AG10803 (cell line): ENCODE measurements at places on chromosomes 12 and 14.
A peak's percentile ranks its signal among the peaks of the same experiment; 100 is the strongest.

GRCh38 chr14:104768437-104769323 is 15.7 kb downstream of the SIVA1 start:
- DNase-seq = peak; percentile 67

DNA sequence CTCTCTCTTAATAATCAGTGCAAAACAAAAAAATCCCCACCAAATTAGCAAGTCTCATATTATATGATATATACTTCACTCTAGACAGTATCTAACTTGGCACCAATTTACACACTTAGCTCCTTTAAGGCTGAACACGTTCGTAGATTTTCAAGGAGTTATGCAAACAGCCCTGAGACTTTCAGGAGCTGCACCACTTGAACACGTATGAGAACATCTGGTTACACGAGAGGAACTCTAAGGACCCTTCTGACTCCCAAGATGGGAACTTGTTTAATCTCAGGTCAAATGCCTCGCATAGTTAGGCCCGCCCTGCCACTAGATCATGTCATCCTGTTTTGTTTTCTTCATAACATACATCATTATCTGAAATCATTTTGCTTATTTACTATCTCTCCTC is 10.0 kb downstream of the SPRING1 start:
- DNase-seq = no peak

DNA sequence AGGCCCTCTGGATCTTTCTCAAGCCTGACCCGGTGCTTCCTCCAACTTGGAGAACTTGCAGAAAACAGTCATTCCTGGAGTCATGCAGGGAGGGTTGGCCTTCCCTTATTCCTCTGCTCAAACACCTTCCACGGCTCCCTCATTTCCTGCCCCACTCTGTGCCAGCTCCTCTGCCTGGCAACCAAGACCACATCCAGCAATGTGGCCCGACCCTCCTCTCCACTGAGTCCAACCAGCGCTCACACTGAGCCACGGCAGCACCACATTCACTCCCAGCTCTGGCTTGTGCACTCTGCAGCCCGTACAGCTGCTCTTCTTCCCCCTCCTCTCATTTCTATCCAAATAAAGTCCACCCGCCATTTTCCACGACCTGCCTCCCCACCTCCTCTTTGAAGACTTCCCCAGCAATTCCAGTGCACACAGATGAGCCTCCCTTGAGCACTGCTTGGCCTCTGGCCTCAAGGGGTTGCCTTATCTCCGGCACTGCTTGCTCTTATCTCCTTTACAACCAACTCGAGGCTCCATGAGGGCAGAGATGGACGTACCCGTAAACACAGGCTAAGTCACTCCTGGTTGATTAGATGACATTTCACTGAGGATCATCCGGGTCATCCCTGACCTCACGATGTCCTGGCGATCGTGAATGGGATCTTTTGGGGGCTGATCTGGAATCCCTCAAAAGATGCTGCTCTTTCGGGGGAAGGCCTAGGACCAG is 5.4 kb downstream of the PGF start:
- DNase-seq = no peak

GRCh38 chr12:22126758-22127157 is 80.7 kb downstream of the CMAS start:
- no peak for DNase-seq

DNA sequence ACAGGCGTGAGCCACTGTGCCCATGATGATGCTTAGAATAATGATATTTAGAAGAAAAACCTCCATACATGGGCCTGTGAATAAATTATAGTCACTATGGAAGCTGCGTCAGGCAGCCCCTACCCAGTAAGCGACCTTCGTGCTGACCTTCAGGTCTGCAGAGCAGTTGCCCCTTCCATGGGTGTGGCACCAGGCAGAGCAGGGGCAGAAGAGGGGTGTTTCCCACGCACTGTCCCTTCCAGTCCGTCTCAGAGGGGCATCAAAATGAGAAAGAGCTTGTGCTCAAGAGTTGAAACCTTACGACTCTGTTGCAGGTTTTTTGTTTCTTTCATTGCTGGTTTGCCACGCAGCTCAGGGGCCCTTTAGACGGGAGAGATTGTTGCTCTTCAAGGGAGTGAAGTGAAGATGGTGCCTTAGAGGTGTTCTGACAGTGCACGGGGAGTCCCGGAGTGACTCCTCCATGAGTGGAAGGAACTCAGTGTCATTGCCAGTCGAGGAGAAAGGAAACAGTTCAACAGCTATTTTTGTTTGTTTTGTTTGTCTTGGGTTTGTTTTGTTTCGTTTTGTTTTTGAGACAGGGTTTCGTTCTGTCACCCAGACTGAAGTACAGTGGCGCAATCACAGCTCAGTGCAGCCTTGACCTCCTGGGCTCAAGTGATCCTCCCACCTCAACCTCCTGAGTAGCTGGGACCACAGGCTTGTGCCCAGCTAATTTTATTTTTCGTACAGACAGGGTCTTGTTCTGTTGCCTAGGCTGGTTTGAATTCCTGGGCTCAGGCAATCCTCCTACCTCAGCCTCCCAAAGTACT is 13.9 kb downstream of the CKB start:
- DNase-seq = no peak

GRCh38 chr12:57222286-57223190 is 5.9 kb downstream of the NXPH4 start:
- DNase-seq = no peak

- DNase-seq = peak; percentile 63
Measured at GRCh38 chr14:51852541-51852940, 7.9 kb upstream of the GNG2 start.

DNA sequence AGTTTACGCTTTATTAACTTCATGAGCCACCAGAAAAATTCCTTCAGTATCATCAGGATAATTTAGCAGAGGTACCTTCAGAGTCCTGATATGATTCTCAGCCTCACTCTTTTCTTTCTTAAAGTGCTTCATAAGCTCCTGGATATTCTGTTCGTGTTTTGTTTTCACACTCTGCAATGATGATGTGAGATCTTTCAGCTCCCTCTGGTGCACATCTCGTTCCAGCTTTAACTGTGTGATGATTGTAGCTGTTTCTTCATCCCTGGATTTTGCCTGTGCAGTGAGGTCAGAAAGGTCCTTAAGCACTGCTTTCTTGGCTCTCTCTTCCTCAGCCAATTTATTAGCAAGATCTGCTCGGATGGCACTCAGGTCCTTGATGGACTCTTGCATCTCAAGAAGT is 156.7 kb downstream of the CEP128 start:
- peak; percentile 51 for DNase-seq

- DNase-seq = no peak
Measured at GRCh38 chr12:66962290-66962689, 283.4 kb upstream of the GRIP1 start.

DNA sequence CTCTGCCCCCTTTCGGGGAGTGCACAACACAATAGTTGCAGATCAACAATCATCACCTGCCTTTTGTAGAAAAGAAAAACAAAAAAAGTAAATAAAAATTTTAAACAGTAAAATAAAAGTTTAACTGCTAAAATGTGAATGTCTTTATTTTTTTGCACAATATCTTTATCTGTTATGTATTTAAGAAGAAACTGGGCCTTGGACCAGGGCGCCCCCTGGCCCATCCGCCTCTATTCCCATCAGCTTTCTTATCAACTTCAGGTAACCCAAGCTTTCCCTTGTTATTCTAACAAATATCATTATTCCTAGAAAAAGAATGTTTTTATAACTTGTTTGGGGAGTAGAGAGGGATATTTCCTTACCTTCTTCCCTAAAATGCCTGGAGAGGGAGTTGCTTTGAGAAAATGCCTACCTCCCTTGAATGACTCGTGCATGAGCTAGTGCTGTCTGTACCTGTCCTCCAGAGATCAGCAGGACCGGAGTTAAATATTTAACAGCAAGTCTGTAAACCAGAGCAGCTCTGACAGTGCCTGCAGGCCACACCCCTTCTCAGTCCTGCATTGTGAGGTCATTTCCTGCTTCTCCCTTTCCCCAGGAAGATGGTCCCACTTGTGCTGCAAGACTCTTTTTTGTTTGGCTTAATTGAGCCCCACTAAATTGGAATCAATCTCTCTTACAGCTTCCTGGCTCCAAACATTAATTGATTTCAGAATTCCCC is 192.8 kb upstream of the RGS6 start:
- no peak for DNase-seq

DNA sequence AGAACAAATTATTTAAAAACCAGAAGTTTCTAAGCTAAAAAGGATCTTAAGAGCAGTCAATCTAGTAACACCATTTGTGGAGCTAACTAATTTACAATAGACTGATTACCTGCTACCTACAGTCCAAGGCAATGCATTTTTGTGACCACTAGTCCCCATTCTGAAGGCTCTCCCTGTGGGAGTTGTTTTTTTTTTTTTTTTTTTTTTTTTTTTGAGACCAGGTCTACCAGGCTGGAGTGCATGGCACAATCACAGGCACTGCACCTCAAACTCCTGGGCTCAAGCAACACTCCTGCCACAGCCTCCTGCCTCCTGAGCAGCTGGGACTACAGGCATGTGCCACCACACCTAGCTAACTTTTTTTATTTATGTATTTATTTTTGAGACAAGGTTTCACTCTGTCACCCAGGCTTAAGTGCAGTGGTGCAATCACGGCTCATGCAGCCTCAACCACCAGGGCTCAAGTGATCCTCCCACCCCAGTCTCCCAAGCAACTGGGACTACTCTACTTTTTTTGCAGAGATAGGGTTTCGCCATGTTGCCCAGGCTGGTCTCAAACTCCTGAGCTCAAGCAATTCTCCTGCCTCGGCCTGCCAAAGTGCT is 3.9 kb downstream of the GNPTAB start:
- DNase-seq = no peak

DNA sequence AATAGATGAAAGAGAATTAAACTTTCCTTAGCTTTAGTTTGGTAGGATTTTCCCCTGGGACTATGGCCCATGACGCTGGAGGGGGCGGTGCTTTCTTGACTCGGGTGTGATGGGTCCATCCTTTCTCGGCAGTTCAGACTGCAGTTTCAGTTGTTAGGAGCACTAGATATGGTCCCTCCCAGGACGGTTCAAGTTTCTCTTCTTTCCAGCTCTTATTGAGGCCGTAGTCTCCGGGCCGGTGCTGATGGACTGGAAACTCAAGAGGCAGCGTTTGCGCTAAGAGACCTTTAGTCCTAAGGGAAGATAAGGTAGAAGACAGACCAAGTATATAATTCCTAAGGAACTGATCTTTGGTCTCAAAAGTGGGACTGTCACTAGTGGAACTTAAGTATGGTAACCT is 111.2 kb downstream of the RIN3 start:
- no peak for DNase-seq

DNA sequence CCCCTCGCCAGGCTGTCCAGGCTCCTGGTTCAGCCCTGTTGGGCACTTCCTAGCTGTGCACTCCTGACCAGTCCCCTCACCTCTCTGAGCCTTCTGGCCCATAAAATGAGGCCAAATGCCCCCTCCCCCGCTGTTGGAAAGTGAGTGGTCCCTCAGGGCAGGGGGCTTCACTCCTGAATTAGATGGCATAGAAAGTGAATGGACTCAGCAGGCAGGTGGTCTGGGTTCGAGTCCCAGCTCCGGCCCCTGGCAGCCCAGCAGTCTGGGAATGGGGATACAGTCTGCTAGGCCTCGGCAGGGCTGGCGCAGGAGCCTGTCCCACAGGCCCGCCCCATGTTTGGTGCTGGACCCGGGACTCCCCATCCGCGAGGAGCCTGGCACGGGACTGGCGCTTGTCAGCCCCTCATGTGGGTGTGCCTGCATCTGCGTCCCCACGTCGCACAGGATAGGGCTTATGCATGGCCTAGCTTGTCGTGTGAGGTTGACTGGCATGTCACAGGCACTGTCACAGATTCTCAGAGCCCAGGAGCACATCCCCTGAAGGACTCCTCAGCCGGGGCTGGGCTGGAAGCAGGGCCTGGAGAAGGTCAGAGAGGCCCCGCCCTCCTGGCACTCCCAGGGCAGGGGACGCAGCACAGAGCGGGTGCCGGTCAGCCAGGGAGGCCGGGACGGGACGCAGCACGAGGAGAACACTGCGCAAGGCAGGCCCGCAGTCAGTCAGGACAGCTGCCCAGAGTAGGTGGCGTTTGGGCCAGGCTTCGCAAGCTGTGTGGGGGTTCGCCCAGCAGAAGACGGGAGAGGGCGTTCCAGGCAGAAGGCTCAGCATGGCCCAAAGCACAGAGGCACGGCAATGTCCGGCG is 40.5 kb downstream of the DIO3 start:
- no peak for DNase-seq

DNA sequence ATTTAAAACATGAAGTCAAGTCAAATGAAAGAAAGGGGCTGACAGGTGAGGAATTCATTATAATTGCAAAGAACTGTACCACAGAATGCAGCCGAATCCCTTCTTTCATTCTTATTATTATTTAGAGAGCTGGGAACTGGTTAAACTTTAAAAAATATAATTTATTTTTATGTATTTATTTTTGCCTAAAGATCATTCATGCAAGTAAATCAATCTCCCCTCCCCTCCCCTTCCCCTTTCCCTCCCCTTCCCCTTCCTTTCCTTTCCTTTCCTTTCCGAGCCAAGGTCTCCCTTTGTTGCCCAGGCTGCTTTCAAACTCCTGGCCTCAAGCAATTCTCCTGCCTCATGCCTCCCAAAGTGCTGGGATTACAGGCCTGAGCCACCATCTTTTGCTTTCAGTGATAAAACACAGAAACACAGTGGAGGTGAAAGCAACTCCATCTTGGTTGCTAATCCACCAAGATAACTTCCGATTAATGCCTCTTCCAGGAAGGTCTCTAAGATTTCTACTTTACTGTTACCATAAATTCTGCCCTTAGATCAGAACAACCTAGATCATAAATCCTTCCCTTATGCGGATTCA is 6.0 kb upstream of the UBC start:
- DNase-seq = no peak

DNA sequence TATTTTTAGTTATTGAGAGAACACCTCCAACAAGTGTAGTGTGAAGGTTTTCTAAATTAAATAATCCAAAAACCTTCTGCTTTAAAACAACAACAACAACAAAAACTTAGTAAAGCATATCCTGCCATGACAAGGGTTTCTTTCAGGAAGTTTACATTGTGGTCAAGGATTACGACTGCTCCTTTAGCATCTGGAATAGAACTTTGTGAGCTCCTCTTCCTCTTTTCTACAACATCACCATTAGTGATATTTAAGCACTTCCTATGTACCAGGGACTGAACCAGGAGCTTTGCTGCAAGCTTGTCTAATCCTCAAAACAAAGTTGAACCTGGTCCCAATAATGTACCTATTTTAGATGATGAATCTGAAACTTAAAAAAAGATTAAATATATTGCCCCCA is 315.4 kb upstream of the KITLG start:
- DNase-seq = no peak

DNA sequence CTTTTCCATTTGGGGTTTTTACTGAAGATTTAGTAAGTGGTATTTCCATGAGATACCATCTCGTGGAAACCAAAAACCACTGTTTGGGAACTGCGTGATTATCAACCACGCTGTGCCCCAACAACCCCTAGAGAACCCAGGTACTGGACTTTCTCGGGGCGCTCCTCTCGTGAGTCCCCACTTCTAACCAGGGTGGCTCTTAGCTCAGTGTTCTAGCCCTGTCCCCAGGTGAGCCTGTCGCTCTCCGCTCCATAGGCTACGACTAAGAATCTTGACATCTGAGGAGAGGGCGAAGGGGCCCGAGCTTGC is 686 bp downstream of the MCRS1 start:
- DNase-seq = no peak

GRCh38 chr14:104395276-104395675 is 184.3 kb upstream of the C14orf180 start:
- no peak for DNase-seq
